Activated T-cell treated with anti-CD3 and anti-CD28 coated beads for 48 hours (primary cell): ENCODE measurements at places on chromosomes 3 and 15.

DNA sequence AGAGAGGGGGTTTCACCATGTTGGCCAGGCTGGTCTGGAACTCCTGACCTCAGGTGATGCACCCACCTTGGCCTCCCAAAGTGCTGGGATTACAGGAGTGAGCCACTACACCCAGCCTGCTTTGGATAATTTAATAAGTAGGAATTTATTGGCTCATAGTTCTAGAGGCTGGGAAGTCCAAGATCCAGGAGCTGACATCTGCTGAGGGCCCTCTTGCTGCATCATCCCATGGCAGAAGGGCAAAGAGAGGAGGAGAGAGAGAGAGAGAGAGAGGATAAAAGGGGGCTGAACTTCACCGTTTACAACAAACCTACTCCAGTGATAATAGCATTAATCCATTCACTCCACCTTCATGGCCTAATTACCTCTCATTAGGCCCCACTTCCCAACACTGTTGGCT, 62.0 kb upstream of the HES1 start:
- no peak for DNase-seq

- DNase-seq, result no peak
These were observed 29.2 kb downstream of the APH1B start for GRCh38 chr15:63306492-63307073.

DNA sequence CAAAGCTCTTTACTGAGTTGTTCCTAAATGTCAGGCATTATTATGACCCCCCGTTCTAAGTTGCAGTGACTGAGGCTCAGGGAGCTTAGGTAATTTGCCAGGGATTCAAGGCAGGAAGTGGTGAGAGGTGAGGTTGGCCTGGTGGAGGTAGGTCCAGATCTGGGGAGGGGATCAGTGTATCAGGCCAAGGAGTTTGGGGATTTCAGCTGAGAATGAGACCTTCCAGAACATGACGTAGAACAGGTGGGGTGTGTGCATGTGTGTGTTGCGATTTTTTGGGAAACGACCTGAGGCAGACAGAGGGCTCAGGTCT, 41.1 kb upstream of the MRPS22 start:
- no peak for DNase-seq

DNA sequence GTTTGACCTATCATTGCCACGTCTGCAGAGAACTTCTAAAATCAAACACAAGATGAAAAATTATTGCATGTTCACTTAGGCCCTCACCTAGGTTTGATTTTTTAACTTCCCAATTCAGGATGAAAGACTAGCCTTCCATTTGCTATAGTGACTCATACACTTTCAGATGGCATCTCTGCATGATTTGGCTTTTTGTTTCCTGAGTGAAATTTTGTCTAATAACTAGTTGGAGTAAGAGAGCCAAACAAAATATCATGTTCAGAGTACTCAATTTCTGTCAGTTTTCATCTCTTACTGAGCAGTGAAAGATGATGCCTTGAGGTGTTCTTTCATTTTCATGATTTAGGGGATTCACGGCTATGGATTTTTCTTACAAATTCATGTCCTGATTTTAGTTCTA, 122.9 kb downstream of the NSUN3 start:
- no peak for DNase-seq

- DNase-seq, result no peak
These were observed 37.1 kb downstream of the SEMA3G start for GRCh38 chr3:52407779-52408178.

DNA sequence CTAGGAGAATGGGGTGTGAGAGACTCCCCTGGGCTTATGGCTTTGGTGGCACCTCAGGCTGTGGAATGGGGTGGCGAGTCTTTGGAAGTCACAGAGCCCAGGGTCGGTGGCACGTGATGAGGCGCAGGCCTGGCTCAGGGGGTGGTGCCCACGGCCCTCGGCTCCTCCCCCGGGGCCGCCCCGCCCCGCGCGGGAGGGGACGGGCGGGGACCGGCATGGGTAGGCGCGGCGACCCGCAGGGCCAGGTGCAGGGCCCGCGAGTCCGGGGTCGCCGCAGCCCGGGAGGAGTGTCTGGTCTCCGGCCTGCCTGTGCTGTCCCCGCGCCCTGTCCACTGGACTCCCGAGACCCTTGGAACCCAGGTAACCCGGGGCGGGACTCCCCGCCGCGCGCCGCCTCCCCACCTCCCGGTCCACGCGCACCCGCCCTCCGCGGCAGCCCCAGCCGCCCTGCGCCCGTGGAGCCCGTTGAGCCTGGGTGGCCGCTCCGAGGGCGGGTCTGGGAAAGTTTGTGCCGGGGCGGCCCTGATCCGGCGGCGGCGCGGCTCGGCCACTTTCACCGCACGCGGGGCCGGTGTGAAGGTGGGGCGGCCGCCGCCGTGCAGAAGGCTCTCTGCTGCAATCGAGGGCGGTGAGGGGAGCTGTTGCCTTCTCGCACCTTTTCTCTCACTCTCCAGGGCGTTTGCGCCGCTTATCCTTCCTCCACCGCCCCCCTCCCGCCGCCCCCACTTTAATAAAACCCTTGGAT, at the start of gene PAQR5:
PAQR5 (plus strand) TSS at position 216 of the 745 bp plus-strand sequence. CDS start 61,169 bp downstream, outside the sequence.
- no peak for DNase-seq

- no peak for DNase-seq
These were observed 162.0 kb downstream of the KLF13 start for GRCh38 chr15:31488437-31489204.
